ENCODE measurements at places on chromosomes 12 and 14.

GRCh38 chr14:61530896-61531295 lies 164.4 kb upstream of the HIF1A start:
- no peak for DNase-seq

- DNase-seq = no peak
Measured at GRCh38 chr12:105018776-105019175, 32.7 kb downstream of the NOPCHAP1 start.

- no peak for DNase-seq
Measured at GRCh38 chr14:24443053-24443665, 583 bp upstream of the SDR39U1 start.

DNA sequence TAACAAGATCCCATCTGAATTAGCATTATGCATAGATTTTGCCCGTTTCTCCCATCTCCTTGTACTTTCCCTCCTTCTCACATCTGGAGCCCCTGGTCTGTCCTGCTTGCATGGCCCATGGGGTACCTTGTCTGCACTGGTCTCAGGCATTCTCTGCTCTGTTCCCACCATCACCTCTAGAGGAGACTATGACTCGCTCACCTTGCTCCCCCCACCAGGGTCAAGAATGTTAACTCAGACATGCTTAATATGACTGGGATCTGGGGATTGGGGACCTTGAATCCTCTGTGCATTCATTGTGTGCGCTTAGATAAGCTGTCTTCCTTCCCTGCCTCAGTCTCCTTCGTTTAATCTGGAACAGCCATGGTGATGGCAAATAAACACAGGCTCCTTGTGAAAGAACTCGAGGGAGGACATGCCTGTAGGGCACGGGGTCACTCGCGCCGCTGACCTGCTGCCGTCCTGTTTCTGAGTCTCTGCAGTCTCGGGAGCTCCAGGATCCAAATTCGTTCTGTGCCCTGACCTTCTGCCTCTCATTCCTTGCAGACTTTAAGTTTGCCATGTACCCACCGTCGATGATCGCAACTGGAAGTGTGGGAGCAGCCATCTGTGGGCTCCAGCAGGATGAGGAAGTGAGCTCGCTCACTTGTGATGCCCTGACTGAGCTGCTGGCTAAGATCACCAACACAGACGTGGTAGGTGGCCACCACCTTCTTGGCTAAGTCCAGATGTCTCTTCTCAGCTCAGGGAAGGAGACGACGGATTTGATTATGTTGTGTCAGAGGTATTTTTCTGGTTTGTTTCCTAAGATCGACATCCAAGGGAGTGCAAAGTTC lies 15.0 kb downstream of the CCND2 start:
- DNase-seq = no peak

DNA sequence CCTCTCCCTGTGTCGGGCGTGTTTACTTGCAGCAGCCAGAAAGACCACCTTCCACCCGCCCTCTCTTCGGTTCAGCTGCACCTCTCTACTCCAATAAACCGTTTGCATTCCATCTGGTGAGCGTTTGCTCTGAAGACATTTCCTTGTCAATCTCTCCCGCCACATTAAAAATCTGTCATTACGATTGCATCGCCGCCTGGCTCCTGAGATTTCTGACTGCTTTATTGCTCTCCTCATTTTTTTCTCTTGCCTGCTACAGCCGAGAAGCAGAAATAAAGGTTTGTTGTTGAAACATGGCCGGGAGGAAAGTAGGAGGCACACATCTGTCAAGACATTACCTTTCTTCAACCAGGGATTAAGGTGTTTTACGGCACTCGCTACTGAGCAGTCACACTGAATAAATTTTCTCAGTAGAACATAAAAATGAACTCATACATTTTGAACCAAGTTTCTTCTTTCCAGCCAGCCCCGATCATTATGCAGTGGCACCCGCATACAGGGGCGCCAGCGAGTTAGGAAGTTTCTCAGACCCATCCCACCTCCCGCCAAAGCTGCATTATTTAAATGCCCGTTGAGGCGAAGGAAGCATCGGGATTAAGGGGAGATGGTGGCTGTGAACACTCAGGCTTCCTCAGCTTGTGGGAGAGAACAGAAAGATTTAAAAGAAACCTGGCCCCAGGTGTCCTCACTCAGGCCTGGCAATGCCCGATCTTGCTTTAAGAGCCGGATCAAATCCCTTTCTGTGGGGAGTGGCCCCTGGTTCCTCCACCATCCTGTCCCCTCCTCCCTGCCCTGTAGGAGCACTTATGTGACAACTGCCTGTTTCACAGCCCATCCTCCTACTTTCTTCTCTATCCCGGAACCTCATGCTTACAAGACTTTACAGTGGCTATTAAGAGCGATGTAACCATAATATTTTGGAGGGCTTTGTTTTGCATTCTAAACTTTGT lies 1108.9 kb downstream of the BCL11B start:
- no peak for DNase-seq

GRCh38 chr12:121649819-121650353 lies 19.6 kb downstream of the MORN3 start:
- no peak for DNase-seq

- DNase-seq = no peak
Measured at GRCh38 chr12:13799574-13799973, 181.8 kb downstream of the GRIN2B start.

- no peak for DNase-seq
Measured at GRCh38 chr14:28709571-28710305, 56.8 kb upstream of the FOXG1 start.

DNA sequence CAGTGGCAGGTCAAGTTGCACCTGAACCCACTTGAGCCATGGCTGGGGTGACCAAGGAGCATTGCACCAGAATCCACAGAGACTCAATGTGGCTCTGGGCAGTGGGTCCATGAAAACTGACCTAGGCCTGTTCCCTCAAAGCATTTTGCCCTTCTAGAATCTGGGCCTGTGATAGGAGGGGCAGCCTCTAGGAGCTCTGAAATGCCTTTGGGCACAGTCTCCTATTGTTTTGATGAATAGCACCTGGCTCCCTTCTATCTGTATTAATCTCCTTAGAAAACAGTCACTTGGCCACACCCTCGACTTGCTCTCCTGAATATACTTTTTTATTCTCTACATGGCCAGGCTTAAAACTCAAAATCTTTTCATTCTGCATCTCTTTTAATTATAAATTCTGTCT lies 14.1 kb upstream of the KRAS start:
- DNase-seq = no peak

- DNase-seq = no peak
Measured at GRCh38 chr12:84411031-84411430, 501.6 kb downstream of the SLC6A15 start.

DNA sequence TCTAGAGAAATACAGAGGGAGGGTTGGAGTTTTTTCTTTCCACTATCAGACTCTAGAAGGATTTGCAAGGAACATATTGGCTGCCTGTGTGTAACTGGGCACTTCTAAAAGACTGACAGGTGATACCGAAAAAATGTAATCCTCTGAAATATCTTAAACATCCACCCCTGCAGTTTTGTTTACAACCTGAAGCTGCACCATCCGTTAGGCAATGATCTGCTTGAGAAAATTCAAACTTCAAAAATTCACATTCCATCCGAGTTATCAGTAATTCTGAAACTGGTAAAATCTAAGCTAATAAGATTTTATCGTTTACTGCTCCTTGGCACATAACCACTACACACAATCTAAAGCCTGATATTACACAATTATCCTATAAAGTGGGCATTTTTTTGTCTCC lies 528.6 kb downstream of the FUT8 start:
- DNase-seq = no peak

DNA sequence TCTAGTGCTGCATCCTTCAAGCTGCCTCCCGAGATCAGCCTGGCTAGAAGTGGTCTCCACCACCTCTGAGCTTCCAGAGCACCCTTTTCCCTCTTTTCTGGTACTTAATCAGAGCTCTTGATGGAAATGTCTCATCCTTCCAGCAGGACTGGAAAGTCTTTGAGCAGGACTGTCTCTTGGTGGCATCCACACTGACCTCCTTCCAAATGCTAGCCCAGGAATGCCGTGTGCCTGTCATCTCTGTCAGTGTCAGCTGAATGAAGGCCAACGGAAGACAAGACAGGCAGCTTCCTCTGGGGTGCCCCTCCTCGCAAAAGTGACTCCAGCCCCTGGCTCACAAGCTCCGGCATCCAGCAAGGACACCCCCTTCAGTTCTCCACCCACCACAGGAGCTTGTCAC lies 171.3 kb upstream of the FKBP4 start:
- DNase-seq = no peak

DNA sequence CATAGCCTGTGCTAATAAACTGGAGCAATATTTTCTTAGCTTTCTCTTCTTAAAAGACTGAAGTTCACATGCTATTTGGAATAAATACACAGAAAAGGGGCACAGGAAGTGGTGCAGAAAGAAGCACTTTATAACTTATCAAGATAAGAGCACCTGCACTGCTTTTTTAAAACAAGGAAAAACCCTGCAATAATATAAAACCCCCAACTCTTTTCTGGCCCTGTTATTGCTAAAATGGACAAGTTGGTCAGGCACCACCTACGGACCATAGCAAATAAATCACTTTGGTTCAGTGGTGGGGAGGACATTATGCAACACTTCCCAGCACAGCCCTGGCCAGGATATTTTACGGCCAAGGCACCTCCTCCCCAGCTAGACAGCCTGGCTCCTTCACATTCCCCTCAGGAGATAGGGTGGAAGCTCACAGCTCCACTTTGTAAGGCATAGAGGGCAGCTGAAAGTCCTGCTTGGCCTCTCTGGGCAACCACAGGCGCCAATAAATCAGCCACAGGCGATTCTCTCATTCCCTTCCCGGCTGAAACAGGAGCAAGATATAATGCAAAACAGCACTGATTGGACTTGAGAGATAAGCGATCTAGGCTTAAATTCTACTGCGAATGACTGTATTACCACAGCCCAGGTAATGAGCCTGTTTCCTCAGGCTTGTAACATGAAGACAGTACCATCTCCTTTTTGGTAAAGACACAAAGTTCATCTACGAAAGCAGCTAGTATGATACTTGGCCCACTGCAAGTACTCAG lies 2.0 kb downstream of the ZBTB25 start:
- DNase-seq = no peak

DNA sequence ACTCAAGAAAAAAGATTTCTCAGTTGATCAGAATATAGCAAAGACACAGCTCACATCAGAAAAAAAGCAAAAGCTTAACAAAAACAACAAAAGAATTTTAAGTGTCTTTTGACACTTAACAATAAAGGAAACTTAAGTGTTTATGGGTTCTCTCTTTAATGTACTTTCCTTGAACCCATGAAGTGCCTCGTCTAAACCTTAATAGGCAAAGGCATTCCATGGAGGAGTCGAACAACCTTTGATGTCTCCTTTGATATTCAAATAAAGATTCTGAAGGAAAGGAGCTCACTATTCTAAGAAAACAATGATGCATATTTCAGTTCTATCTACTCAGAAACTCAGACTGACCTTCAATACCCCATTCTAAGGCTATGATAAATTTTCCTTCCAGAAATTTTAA lies 116.7 kb downstream of the TMTC1 start:
- DNase-seq = no peak

- DNase-seq = no peak
Measured at GRCh38 chr12:51430196-51430895, 5.7 kb downstream of the SLC4A8 start.

DNA sequence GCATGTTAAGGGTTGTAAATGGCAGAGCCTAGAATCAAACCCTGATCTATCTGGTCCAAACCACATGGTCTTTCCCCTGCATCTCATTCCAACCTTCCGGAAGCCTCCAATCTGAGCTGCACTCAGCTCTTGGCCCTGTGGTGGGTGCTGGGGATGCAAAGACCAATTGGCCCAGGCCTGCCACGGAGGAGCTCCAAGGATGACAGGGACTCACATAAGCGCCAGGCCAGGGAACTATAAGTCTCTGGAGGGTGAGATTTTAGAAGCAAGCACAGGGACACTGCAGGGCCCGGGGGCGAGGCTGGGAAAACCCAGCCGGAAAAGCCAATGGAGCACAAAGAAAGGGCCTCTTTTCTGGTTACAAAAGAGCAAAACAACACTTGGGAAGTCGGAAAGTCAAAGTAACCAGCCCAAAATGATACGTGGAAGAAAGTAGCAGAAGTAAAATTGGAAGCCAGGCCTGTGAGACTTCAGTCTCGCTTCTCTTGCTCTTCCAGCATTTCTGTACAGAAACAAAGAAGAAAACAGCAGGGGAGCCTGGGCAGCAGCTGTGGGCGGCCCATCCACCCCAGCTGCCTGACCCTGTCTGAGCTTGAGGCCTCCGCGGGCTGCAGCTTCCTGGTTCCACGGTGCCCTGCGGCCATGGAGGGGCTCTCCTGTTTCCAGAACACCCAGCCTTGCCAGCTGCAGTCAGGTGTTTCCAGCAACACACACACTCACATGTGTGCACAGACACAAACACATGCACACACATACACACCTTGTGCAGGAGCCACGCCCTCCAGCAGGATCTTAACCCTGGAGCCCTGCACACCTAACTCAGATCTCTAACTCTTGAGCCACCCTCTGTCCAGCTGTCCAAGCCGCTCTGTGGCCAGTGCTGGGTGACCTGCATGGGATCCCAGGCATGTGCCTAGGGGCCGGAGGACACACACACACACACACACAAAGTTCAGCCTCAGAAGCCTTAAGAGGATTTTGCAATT lies 178.2 kb downstream of the BCL11B start:
- DNase-seq = no peak

GRCh38 chr14:37019488-37019887 lies 152.9 kb downstream of the SLC25A21 start:
- DNase-seq = no peak

- DNase-seq = no peak
Measured at GRCh38 chr12:113416091-113416754, 6.0 kb upstream of the SDSL start.

- DNase-seq = no peak
Measured at GRCh38 chr12:43325786-43326185, 226.2 kb downstream of the ADAMTS20 start.

GRCh38 chr14:34713681-34714319 lies 593 bp downstream of the CFL2 start:
- DNase-seq = no peak
